ENCODE measurements at places on chromosomes 16 and 17.

DNA sequence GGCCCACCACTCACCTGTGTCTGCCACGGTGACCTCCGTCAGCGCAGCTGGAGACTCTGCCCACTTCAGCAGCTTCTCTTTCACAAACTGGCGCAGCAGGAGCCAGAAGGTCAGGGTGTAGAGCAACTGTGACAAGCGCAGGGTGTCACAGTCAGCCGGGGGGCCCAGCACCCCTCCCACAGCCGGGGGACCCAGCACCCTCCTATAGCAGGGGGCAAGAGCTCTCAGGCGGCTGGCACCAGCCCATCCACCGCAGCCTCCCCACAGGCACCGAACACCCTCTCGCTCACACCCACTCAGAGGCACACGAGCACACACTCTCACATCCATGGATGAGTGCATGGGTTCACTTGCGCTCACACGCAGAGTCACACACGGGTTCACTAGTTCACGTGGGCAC is 28.8 kb downstream of the CTU2 start:
- DNase-seq, result no peak

- peak; percentile 12 for DNase-seq
Observed at GRCh38 chr16:56258508-56259424, 67.5 kb downstream of the GNAO1 start.

DNA sequence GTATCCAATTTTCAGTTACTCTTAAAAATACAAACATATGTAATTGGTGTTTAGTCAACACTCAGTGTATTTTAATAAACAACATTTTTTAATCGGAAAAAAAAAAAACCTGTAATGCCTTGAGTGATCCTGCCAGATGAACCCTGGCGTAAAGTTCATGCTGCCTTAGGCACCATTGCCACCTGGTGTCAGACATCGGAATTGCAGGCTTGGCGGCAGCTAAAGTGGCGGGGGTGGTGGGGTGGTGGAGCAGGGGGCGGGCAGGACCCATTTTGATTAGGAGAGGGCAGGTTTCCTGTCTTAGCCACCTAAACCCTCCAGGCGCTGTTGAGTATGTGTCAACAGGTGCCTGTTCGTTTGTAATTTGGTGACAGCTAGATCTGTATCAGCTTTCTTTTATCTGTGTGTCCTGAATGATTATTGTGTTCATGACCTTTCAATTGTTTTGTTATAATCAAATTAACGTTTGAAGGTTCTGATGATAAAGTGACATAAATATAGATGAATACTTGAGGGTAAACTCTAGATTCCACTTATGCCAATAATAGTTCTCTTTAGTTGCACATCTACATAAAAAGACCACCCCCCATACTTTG is 588.7 kb downstream of the CDH13 start:
- peak; percentile 2 for DNase-seq

DNA sequence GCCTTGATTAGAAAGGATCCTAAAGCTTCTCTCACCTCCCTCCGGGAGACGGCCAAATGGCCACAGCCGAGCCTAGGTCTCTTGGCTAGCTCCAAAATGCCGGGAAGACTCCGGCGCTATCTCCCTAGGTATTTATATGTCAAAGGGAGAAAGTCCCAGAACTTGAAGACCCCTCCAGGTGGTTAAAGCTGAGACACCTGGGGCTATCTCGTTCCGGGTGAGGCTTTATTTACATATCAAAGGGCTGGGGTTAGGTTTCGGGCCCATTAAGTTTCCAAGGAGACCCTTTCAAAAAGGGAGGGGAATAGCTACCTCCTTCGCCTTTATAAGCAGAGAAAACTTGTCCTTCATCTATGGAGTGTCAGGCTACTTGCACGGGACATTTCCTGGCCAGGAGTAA is 70.9 kb upstream of the KIFC3 start:
- DNase-seq, result peak; percentile 45

- peak; percentile 89 for DNase-seq
Observed at GRCh38 chr16:53549970-53550690, 47.1 kb upstream of the AKTIP start.

- peak; percentile 63 for DNase-seq
Observed at GRCh38 chr17:72976971-72977770, 115.3 kb downstream of the SLC39A11 start.

GRCh38 chr16:9135797-9136196 is 44.4 kb downstream of the HAPSTR1 start:
- DNase-seq, result no peak

DNA sequence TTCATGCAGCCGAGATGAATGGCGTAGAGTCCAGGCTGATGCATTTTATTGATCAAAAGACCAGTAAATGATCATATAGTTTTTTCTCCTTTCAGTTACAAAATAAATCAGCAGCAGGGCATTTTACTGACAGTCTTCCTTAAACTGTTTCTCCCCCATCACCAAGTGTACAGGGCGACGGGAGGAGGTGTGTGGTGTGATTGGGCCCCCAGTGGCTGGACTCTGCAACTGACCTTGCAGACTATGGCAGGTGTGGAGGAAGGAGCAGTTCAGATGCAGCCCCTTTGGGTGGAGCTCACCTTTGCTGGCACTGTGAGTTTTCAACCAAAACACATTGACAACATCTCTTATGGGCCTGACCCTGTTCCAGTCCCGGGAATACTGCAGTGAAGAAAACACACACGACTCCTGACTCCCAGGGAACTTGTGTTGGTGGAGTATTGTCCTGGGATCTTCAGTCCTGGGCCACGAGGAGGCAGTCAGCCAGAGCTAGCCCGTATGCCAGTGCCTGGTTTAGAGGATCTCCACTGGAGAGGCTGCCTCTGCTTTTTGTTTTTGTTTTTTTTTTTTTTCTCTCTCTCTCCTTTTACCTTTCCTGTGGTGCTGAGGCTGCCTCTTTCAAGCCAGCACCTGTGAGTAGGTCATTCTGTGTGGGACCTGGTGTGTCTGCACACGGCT is 29.8 kb downstream of the KIAA0513 start:
- DNase-seq, result peak; percentile 50

- DNase-seq, result peak; percentile 26
Observed at GRCh38 chr17:51805765-51806164, 352.7 kb downstream of the CA10 start.
